PC-3 (cell line): ENCODE measurements at places on chromosomes 3 and 15. TPM values are rescaled to one million over a fixed set of nuclear protein-coding genes. Genes with fewer than 3 reads are reported as not detected.

GRCh38 chr15:91471468-91471867, 371.4 kb downstream of the SV2B start:
- no peak for DNase-seq

DNA sequence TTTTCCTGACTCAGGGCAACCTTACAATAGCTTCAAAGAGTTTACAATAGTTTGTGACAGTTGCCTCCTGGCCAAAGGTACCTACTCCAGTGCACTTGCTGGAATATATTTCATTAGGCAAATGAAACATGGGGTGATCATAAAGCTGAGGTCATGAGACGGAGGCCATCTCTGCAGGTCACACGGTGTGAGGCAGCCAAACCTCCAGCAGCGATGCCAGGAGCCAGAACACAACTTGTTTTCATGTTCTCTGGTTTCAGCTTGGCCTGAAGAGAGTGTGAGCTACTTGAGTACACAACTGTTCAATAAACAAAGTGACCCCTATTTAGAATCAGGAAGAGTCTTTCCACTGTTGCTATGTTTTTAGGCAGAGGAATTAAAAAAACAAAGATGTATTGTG, 42.7 kb upstream of the PYGO1 start:
- DNase-seq, result no peak

- no peak for DNase-seq
These were observed 1.1 kb downstream of the HCLS1 start for GRCh38 chr3:121659586-121659985.

- peak; percentile 96 for DNase-seq
These were observed 50.1 kb upstream of the CRTC3 start for GRCh38 chr15:90479656-90480055.

DNA sequence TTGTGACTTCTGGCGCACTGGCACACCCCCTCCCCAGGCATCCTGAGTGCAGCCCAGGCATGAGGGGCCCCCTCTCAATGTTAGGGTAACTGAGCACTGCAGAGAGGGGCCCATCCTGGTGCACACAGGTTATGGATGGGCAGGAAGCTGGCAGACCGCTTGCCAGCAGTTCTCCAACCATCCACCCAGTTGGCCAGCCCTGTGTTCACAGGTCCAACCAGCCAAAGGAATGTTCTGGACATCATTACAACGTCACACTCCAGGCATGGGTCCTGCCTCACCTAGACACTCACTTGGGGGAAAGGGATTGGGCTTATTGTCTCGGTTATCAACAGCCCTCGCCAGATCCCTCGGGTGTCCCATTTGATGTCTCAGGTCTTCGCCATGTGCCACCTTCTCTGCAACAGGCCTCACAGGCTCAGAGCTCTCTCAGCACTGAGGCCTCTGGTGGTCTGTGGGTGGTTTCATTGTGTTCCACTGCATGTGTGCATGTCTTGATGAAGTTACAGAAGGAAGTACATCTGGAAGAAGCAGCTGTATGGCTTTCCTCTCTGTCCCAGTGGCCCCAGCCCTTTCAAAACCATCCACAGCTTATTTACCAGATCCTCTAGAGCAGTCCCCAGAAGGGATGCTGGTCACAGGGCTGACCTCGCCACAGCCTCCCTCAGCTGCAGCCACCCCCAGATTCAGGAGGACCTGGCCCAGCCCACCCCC, 23.7 kb downstream of the ADCY5 start:
- no peak for DNase-seq

DNA sequence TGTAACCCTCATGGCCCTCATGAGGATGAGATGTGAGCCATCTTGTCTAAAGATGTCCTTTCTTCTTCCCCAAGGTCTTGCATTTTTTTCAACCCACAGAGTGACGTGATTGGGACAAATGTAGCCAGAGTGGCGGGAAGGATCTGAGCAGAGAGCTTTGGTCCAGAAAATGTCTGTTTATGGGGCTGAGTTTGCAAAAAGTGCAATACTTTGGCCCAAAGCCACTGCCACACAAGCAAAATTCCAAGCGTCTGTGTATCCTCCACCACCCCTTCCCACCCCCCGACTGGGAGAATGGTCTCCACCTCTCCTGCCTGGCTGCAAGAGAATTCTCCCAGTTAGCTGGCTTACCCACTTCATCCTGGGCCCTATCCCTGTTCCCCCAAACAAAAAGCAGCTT, 246.9 kb upstream of the LRIG1 start:
- no peak for DNase-seq

- DNase-seq, result peak; percentile 47
These were observed 69.6 kb downstream of the ASB7 start for GRCh38 chr15:100671858-100672543.

DNA sequence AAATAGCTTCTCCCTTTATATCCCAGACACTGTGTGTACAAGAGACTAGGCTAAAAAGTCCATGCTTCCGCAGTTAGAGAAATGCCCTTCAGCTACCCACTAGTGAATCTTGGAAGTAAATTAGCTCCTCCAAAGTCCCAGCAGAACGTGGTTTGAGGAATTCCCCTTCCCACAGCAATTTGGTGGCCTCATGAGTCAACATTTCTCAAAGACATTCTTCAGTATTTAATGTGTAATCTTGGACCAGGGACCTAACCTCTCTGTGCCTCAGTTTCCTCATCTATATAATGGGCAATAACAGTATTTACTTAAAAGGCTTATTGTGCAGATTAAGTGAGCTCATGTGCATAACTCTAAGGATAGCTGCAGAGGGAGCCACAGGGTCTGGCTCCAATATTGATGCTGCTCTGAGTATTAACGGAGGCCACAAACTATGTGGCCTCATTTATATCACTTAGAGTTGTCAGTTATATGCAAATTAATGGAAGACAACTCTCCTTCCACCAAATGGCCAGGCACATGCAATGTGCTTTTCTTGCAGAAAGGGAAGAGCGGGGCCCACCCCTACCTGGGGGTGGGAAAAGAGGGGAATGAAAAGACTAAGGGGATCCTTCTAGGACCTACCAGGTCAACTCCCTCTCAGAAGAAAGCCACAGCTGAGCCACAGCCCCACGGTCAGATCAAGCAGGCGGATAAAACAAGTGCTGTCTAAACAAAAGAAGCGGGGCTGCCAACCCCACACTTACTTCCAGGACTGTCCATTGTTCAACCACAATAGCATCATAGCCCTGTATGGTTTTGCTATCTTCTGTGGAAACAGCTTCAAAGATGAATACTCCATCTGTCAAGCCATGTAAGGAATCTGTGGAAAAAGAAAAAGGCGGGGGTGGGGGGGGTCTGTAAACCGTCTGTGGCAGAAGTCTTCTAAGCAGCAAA, 92.4 kb downstream of the OXNAD1 start:
- no peak for DNase-seq

DNA sequence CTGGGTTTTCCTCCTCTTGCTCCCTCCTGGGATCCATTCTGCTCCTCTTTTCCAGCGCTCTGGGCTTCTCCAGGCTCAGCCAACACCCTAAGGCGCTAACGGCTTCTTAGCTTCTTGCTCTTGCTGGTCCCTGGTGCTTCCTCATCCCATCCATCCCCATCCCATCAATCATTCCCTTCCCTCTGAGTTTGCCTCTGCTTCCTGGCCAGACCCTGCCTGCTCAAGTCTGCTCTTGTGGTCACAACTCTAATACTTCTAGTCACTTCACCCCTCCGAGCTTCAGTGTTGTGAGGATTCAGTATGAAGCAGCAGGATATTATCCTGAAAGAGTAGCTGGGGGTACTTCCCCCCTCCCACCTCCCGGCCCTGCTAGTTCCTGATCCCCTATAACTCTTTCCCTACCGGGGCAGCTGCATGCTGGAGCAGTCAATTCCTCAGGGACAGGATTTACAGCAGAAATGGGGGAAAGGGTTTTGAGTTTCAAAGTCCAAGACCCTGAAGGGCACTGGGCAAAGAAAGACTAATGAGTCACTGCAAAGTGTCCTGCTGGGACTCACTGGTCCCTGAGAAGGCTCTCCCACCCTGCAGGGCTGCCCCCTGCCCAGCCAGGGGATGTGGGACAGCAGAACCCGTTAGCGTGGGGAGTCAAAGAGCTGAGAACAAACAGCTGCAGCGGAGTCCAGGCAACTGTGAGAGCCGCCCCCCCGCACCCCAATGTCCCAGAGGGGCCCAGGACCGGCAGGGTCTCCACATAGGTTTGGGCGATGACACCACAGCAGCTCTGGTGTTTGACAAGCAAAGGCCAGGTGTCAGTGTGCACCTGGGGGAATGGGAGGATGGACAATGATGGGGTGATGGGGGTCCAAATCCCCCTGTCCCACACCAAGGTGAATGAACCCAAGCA, 2.3 kb upstream of the SYNM start:
- DNase-seq, result no peak

GRCh38 chr3:109888026-109888425, 550.7 kb upstream of the DPPA4 start:
- DNase-seq, result no peak

- DNase-seq, result no peak
These were observed 323.1 kb upstream of the GPR149 start for GRCh38 chr3:154753101-154753500.

DNA sequence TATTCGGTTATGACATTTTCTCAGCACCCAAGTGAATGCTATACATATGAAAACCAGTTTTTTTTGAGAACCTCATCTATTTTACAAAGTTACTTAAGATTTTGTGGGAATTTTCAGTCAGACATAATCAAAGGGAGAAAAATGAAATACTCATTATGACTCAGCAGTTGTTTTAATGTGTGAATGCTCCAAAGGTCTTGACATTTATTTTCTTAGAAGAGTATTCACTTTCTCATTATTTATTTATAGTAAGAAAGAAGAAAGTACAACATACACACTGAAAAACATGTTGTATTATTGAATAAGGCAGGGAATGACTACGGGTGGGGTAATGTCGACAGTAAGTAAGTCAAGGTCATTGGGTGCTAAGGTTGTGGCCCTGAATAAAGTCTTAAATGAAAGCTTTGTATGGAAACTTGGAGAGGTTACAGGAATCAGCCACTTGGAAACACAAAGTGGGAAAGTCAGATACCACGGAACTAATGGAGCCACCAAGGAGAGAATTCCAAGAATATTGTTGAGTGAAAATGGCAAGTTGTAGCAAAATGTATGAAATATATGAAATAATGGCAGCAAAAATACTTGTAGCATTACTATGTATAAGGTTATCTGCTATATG, 844.5 kb downstream of the TBL1XR1 start:
- DNase-seq, result no peak

- no peak for DNase-seq
These were observed 180.0 kb downstream of the ERC2 start for GRCh38 chr3:56288258-56288657.

DNA sequence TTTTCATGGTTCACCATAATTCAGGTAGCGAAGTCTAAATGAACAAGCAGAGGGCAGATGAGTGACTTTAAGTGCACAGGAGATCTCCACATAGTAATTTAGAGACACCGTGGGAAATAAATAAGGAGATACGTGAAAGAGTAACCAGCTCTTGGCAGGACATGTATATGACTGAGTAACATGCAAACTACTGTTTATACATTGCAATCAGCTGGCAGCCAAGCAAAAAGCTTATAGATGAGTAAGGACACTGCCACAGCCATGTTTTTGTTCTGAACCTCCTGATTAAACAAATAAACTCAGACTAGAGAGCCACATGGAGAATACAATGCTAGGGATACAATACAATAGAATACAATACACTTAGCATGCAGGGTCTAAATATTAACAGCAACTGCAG, 252.4 kb downstream of the FHIT start:
- peak; percentile 12 for DNase-seq

DNA sequence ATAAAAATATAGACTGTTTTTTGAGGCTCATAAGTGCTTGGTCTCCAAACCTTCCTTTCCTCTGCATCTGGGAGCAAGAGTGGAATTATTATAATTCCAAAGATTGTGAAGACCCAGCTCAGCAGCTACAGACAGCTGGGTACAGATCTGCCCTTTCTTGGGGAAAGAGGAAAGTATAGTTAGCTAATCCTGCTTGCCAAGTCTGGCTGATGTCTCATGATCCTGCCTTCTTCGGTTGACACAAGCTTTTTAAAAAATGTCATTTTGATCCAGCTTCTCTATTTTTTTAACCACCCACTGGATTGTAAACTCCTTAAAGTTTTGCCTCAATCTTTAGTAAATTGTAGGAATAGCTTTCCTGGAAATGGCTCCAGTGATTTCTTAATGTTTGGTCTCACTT, 181.1 kb downstream of the LRTM1 start:
- no peak for DNase-seq

The CATSPER2 gene
- total RNA-seq, result 0.55 and 4.0 TPM in 2 replicates

The UCN2 gene
- total RNA-seq, result 0.81 and 0.91 TPM in 2 replicates

The GPR62 gene
- not detected in 2 replicates for total RNA-seq

The EIF4A2 gene
- total RNA-seq, result 204 and 233 TPM in 2 replicates

The GOLGA8G gene
- total RNA-seq, result not detected in 2 replicates

The CA12 gene
- 19.8 and 25.3 TPM in 2 replicates for total RNA-seq

The ST8SIA2 gene
- total RNA-seq, result not detected in 2 replicates

The CEP152 gene
- total RNA-seq, result 7.5 and 8.2 TPM in 2 replicates

The MYRIP gene
- total RNA-seq, result not detected in 2 replicates

The LYSMD2 gene
- 5.2 and 6.0 TPM in 2 replicates for total RNA-seq

The FBXO40 gene
- total RNA-seq, result not detected in 2 replicates

The DCLK3 gene
- not detected in 2 replicates for total RNA-seq

The ANKUB1 gene
- not detected in 2 replicates for total RNA-seq
